ENCODE measurements at places on chromosomes 2 and 18.

GRCh38 chr2:230660294-230661060 lies 52.2 kb upstream of the CAB39 start:
- no peak for DNase-seq

- DNase-seq, result no peak
Observed at GRCh38 chr2:46482490-46482889, 3.1 kb downstream of the TMEM247 start.

GRCh38 chr18:44792456-44793061 lies 111.9 kb downstream of the SETBP1 start:
- no peak for DNase-seq

DNA sequence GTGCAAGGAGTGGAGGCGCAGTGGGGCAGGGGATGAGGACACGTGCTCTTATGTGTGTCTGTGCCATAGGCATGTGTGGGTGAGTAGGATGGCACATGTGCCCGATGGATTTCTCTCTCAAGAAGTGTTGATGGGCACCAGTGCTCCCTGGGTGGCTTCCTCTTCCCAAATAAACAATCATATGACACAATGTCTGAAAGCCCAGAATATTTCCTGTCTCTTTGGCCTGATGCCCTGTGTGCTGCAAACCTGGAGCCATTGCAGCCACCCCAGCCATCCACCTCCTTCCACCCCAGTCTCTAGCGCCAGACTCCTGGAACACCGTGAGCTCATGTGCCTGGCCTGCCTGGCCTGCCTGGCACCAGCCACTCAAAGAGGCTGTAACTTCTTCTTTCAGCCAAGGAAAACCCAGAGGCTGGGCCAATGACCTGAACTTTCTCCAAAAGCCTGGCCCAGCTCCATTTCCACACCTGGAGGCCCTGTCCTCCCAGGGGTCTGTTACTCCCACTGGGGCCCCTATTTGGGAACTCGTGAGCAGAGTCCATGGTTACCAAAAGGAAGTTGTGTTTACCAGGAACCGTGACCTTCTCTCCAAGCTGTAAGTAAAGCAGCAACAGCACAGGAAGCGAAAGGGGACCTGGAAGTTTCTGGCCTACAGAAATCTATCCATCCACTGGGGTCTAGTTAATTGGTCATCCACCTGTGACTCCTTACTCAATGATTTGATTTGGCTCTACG lies 9.5 kb upstream of the ZBTB7C start:
- no peak for DNase-seq

- no peak for DNase-seq
Observed at GRCh38 chr18:295756-296490, 28.1 kb upstream of the THOC1 start.

All from SIG-M5 (cell line).